ENCODE measurements at places on chromosomes 7 and 10. TPM values are rescaled to one million over a fixed set of nuclear protein-coding genes. Genes with fewer than 3 reads are reported as not detected.

GRCh38 chr10:28939281-28940157, 262.2 kb downstream of the BAMBI start:
- H3K4me3 ChIP-seq, result no peak overlapping the region
- no peak overlapping the region for H3K27ac ChIP-seq
- H3K36me3 ChIP-seq, result no peaks in the 10 kb centered on the region
- no peaks in the 10 kb centered on the region for H3K27me3 ChIP-seq
- no peaks in the 10 kb centered on the region for H3K4me1 ChIP-seq

- H3K4me1 ChIP-seq, result no peaks in the 10 kb centered on the region
- H3K27ac ChIP-seq, result no peak overlapping the region
- no peaks in the 10 kb centered on the region for H3K27me3 ChIP-seq
- H3K36me3 ChIP-seq, result no peaks in the 10 kb centered on the region
- DNase-seq, result no peak
Measured at GRCh38 chr10:74419491-74419951, 268.5 kb downstream of the ADK start.

GRCh38 chr7:78398081-78398480, 599.5 kb downstream of the PHTF2 start:
- no peaks in the 10 kb centered on the region for H3K27me3 ChIP-seq
- no peak overlapping the region for H3K4me3 ChIP-seq
- no peak for DNase-seq

GRCh38 chr7:94687810-94688209, 31.9 kb upstream of the SGCE start:
- H3K27me3 ChIP-seq, result no peaks in the 10 kb centered on the region
- H3K36me3 ChIP-seq, result no peaks in the 10 kb centered on the region
- no peak overlapping the region for H3K27ac ChIP-seq

The MDH2 gene
- 72.0 TPM for total RNA-seq

All from T-cell (primary cell).